Activated CD4-positive, alpha-beta memory T cell treated with anti-CD3 and anti-CD28 coated beads for 36 hours (primary cell): ENCODE measurements at places on chromosomes 5 and 9. TPM values are rescaled to one million over a fixed set of nuclear protein-coding genes. Genes with fewer than 3 reads are reported as not detected.

DNA sequence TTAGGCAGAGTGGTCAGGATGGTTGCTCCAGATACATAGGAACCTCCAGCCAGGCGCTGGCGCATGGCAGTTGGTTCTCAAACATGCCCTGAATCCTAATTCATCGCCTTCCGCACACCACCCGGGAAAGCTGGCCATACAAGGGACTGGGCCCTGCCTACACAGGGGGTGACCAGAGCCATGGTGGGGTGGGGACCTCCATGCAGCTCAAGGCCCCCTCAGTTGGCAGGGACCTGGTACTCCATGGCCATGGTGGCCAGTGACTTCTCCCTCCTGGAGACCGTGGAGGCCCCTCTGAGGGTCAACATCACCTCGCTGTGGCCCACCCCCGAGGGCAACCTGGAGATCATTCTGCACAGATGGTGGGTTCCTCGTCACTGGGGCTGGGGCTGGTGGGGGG, 26.8 kb downstream of the PAEP start:
- peaks cover 7% of the 10 kb centered on the region for H3K27me3 ChIP-seq
- H3K4me3 ChIP-seq: no peak overlapping the region
- no peaks in the 10 kb centered on the region for H3K36me3 ChIP-seq
- no peaks in the 10 kb centered on the region for H3K4me1 ChIP-seq

The ANKRD55 gene
- 2.2 TPM for total RNA-seq

The SLC6A19 gene
- total RNA-seq: not detected

The TXNDC15 gene
- total RNA-seq: 30.9 TPM

DNA sequence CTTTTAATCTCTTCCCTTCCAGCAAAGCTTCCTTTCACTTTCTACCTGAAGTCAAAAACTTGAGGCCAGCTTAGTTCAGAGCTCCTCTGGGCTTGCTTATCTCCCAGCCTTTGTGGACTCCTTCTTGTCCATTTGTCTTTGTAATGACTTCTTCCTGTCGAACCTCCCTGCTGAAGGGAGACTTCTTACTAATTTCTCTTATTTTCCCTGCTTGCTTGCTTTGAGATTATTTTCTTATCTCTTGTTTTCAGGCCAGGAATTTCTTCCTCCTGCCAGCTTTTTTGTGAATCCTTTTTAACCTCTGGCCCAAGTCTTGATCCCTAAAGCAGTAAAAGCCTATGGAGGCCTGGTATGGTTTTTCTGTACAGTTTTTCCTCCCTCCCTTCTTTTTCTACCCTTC, 46.8 kb upstream of the DHFR start:
- H3K27ac ChIP-seq: no peak overlapping the region
- DNase-seq: no peak
- no peak overlapping the region for H3K4me3 ChIP-seq
- H3K4me1 ChIP-seq: peaks cover 11% of the 10 kb centered on the region
- peaks cover 7% of the 10 kb centered on the region for H3K36me3 ChIP-seq

DNA sequence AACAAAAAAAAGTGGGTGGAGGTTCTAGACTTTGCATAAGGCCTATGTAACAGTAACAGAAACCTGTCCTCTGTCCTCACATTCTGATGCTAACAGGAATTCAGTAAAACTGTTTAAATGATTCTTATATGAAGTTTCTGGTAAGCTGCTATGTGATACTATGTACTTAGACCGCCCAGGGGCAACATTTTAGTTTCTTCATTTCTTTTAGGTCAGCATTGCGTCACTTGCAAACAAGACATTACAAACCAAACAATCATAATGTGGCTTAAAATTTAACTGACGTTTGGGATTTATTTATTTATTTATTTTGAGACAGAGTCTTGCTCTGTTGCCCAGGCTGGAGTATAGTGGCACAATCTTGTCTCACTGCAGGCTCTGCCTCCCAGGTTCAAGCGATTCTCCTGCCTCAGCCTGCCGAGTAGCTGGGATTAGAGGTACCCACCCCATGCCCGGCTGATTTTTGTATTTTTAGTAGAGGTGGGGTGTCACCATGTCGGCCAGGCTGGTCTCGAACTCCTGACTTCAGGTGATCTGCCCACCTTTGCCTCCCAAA, 44.3 kb downstream of the TENT4A start:
- H3K27ac ChIP-seq: no peak overlapping the region
- H3K4me1 ChIP-seq: no peaks in the 10 kb centered on the region
- H3K36me3 ChIP-seq: peaks cover 35% of the 10 kb centered on the region
- H3K27me3 ChIP-seq: no peaks in the 10 kb centered on the region
- H3K4me3 ChIP-seq: no peak overlapping the region
- DNase-seq: no peak

- no peak overlapping the region for H3K4me3 ChIP-seq
- no peak overlapping the region for H3K27ac ChIP-seq
- no peak for DNase-seq
- peaks cover 8% of the 10 kb centered on the region for H3K27me3 ChIP-seq
- no peaks in the 10 kb centered on the region for H3K36me3 ChIP-seq
These were observed 40.6 kb downstream of the EFNA5 start for GRCh38 chr5:107630184-107630583.
